ENCODE measurements at places on chromosomes 7 and 10. TPM values are rescaled to one million over a fixed set of nuclear protein-coding genes. Genes with fewer than 3 reads are reported as not detected.

GRCh38 chr7:127391591-127392181 lies 822 bp downstream of the ZNF800 start:
- peaks cover 18% of the 10 kb centered on the region for H3K4me1 ChIP-seq
- H3K27me3 ChIP-seq, result no peaks in the 10 kb centered on the region
- DNase-seq, result no peak
- peak overlapping the region; percentile 98 for H3K4me3 ChIP-seq
- H3K36me3 ChIP-seq, result no peaks in the 10 kb centered on the region
- peak overlapping the region; percentile 94 for H3K27ac ChIP-seq

GRCh38 chr10:1715821-1716220 lies 21.5 kb downstream of the ADARB2 start:
- H3K27me3 ChIP-seq, result no peaks in the 10 kb centered on the region
- no peak overlapping the region for H3K4me3 ChIP-seq
- no peaks in the 10 kb centered on the region for H3K4me1 ChIP-seq
- H3K36me3 ChIP-seq, result no peaks in the 10 kb centered on the region
- DNase-seq, result no peak

DNA sequence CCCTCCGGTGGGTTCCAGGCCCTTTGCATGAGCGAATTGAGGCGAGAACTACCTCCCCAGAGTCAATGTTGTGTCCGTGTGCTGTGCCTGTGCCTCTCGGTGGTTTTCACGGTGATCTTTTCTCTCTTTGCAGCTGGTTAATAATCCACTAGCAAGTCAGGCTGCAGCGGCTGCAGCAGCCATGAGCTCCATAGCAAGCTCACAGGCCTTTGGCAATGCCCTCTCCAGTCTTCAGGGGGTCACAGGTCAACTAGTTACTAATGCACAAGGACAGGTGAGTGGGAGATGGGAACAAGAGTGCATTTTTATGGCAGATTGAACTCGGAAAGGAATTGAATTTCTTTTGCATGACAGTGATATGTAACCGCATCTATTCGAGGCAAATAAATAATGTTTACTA lies 159.7 kb upstream of the YAE1 start:
- no peak overlapping the region for H3K27ac ChIP-seq
- no peaks in the 10 kb centered on the region for H3K27me3 ChIP-seq
- no peak overlapping the region for H3K4me3 ChIP-seq
- H3K36me3 ChIP-seq, result no peaks in the 10 kb centered on the region

DNA sequence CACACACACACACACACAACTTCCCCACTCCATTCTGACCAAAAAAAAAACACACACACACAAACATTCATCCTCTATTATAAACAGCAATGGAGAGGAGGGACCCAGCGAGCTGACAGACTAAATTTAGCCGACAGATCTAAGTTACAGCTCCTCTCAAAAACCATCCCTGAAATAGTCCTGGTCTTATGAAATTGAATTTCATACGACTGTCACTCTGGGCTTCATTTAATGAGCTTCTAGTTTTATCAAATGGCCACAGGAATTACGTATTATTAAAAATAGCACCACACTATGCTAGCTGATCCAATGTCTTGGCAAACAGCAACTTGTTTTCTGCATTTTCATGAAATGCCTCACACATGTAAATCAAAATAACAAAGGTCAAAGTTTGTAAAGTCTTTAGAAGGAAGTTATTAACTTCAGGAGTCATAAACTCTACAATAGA lies 131.3 kb upstream of the ASAH2 start:
- no peaks in the 10 kb centered on the region for H3K27me3 ChIP-seq
- H3K27ac ChIP-seq, result no peak overlapping the region
- no peaks in the 10 kb centered on the region for H3K4me1 ChIP-seq
- DNase-seq, result no peak
- H3K36me3 ChIP-seq, result no peaks in the 10 kb centered on the region

DNA sequence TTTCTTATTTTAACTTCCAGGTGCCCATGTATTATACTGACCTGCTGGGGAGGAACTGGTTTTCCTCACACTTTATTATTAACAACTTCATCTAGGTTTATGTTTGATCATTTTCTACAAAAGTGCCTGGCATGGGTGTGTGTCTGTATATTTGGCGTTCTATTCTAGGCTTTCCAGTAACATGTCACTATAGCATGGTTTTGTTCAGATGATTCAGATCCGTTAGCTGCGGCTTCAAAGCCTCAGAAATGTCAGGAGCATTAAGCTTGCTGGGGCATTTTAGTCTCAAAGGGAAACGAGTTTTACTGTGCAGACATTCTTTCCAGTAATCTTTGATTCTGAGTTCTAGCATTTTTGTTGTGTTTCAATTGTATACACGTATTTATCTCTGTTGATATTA lies 2.3 kb downstream of the INPP5A start:
- peaks cover 17% of the 10 kb centered on the region for H3K4me1 ChIP-seq
- no peak overlapping the region for H3K27ac ChIP-seq
- peak overlapping the region; percentile 69 for H3K4me3 ChIP-seq

REPIN1 gene
- 58.0 TPM for total RNA-seq
